H9 (cell line): ENCODE measurements at places on chromosomes 13 and 19.
A peak's percentile ranks its signal among the peaks of the same experiment; 100 is the strongest.

DNA sequence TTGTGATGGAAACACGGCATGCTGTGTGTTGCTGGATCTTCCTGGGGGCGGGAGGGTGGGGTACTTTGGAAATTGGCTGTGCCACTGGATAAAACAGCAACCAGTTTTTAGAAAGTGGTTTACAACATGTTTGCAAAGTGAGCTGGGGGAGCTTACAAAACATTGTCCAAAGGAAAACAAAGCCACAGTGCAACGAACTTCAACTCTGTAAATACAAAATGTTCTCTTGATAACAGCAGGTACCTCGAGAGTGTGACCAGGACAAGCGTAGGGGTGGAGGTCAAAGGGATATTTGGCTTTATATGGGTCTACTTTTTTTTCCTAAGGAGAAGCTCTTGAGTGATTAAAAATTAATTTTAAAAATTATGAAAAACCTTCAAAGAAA is 2.5 kb downstream of the IGSF23 start:
- H3K4me3 ChIP-seq = no peak overlapping the region
- no peak for DNase-seq
- H3K4me1 ChIP-seq = no peaks in the 10 kb centered on the region; the same call in 1 of the 2 replicates
- no peaks in the 10 kb centered on the region for H3K36me3 ChIP-seq
- no peaks in the 10 kb centered on the region for H3K27me3 ChIP-seq
- no peak overlapping the region for H3K27ac ChIP-seq

DNA sequence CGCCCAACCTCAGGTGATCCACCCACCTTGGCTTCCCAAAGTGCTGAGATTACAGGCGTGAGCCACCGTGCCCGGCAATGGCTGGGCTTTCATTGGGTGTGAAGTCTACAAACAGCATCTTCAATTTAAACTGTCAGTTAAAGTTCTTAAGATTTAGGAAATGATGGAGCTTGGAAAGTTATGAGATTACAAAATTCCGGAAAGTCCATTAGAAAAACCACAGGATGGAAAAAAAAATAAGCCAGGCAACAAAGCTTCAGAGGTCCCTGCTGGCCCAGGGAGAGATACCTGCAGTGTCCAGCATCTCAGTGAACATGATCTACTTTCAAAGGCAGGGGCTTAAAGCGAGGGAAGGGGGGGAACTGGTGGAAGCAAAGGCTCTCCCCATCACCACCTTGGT is 4.6 kb upstream of the ZNF587B start:
- H3K4me3 ChIP-seq = no peak overlapping the region; the same call in 2 of the 3 replicates
- peaks cover 16% of the 10 kb centered on the region; the same call in 2 of the 3 replicates for H3K36me3 ChIP-seq
- no peak overlapping the region for H3K27ac ChIP-seq
- DNase-seq = no peak

GRCh38 chr19:17553256-17553655 is 2.2 kb upstream of the COLGALT1 start:
- no peak overlapping the region for H3K4me3 ChIP-seq
- H3K27ac ChIP-seq = no peak overlapping the region
- no peaks in the 10 kb centered on the region for H3K36me3 ChIP-seq
- DNase-seq = peak; percentile 41
- no peaks in the 10 kb centered on the region; the same call in 1 of the 2 replicates for H3K4me1 ChIP-seq

DNA sequence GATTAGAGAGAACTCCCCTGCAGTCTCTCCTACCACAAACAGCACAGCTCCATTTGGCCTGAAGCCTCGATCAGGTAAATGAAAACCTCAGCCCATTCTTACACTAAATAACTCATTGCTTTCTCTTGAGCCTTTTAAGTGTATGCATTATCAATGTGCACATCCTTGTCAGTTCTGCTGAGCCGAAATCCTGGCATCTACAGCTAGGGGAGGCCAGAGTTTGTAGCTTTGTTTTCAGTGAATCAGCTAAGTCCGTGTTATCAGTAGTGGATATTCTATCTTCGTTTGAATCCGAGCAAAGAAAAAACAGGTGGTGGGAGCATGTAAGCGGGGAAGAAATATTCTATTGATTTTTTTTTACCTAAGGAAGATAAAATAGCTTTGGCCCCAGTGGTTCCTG is 84.4 kb downstream of the ESD start:
- no peak overlapping the region for H3K4me3 ChIP-seq
- no peaks in the 10 kb centered on the region for H3K27me3 ChIP-seq
- H3K36me3 ChIP-seq = no peaks in the 10 kb centered on the region; the same call in 2 of the 3 replicates
- H3K4me1 ChIP-seq = no peaks in the 10 kb centered on the region; the same call in 1 of the 2 replicates

DNA sequence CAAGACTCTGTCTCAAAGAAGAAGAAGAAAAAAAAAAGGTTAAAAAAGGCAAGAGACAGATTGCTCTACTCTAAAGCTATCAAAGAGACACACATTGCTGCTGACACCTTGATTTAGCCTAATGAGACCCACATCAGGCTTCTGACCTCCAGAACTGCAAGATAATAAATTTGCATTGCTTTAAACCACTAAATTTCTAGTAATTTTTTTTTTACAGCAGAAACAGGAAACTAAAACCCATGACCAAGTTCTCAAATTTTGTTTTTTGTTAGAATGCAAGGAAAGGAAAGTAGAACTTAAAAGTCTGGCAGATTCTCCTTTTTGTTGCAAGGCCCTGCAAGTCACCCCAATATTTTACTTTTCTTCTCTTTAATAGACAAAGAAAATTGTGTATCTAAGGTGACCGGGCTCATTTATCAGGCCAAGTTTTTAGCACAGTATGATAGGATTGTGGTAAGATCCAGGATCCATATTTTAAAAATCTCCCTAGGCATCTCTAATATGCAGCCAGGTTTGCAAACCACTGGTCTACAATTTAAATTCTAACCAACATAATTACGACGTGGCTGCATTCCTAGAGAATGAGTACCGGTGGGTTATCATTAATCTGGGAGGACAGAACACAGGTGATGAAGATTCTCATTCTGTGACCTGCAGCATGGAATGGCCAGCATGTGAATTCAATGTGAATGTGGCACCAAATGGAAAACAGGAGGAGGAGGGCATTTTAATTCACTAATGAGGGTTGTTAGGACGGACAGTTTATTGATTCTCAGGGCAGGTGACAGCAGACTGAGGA is 56.7 kb upstream of the MED4 start:
- no peaks in the 10 kb centered on the region for H3K27me3 ChIP-seq
- DNase-seq = no peak
- H3K4me3 ChIP-seq = no peak overlapping the region
- H3K4me1 ChIP-seq = no peaks in the 10 kb centered on the region; the same call in 1 of the 2 replicates
- H3K36me3 ChIP-seq = peaks cover 4% of the 10 kb centered on the region
- no peak overlapping the region for H3K27ac ChIP-seq

GRCh38 chr19:38706792-38707511 is 37.3 kb downstream of the CAPN12 start:
- no peaks in the 10 kb centered on the region for H3K27me3 ChIP-seq
- H3K4me1 ChIP-seq = no peaks in the 10 kb centered on the region
- H3K36me3 ChIP-seq = peaks cover 78% of the 10 kb centered on the region
- DNase-seq = peak; percentile 48

DNA sequence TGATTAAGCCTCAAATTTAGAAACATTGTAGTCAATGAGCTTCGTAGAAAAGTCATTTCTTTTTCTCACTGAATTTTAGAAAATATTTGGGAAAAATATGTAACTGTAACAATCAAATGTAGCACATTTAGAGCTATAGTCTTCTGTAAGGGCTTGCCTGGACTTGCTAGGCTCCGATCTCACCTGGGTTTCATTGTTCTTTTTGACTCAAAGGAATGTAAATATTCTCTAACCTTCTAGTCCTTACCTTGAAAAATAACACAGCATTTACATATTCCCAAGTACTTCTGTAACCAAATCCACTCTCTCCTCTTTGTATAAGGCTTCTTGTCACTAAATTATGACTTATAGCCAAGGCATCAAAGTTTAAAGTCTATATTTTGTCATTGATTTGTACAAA is 2.9 kb upstream of the UFM1 start:
- no peak for DNase-seq
- no peaks in the 10 kb centered on the region for H3K27me3 ChIP-seq

DNA sequence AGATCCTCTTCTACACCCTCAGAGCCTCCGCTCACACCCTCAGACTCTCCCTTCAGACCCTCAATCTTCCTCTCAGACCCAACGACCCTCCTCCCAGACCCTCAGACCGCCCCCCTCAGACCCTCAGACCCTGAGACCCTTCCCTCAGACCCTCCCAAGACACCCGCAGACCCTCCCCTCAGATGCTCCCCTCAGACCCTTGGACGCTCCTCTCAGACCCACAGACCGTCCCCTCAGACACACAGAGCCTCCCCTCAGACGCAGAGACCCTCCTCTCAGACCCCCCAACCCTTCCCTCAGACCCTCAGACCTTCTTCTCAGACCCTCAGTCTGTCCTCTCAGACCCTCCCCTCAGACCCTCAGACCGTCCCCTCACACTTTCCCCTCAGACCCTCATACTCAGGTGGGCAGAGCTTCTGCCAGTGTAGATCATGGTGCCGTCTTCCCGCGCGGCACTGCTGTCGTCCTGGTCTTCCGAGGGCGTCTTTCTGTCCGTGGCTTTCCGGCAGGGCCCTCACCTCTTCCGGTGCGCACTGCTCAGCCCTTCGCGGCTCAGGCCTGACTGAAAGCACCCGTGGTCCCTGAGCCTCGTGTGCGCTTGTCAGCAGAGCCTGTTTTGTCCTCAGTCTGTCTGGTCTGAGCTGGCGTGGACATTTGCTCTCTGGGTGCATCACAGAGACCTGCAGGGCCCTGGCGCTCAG is 18.9 kb upstream of the TFDP1 start:
- no peak overlapping the region for H3K27ac ChIP-seq
- H3K4me3 ChIP-seq = no peak overlapping the region
- H3K4me1 ChIP-seq = 0 out of 2 replicates have a peak, but pooled peaks cover 2% of the 10 kb centered on the region
- no peak for DNase-seq

DNA sequence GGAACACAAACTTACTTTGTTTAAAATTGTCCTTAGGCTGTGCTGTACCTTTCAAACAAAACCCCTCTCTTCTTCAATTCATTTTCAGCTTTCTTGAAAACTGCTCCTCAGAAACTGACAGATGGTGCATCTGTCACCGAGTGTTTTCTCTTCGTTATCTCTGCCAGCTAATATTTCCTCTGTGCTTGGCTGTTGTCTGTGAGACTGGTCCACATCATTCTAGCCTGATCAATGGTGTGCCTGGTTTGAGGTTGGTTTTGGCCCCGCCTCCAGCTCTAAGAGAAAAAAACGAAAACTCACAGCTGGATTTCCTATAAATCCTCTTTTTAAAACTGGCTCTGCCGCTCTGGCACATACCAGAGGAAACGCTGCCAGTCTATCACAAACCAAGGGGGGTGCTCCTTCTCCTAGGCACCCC is 79.7 kb downstream of the STARD13 start:
- H3K27me3 ChIP-seq = no peaks in the 10 kb centered on the region
- no peaks in the 10 kb centered on the region for H3K4me1 ChIP-seq
- no peak overlapping the region for H3K4me3 ChIP-seq
- DNase-seq = no peak
- no peak overlapping the region for H3K27ac ChIP-seq

- no peaks in the 10 kb centered on the region for H3K36me3 ChIP-seq
- DNase-seq = no peak
- H3K4me3 ChIP-seq = no peak overlapping the region
- no peaks in the 10 kb centered on the region for H3K4me1 ChIP-seq
Observed at GRCh38 chr13:67087527-67087926, 142.6 kb downstream of the PCDH9 start.

GRCh38 chr19:45772130-45772840 is 3.2 kb upstream of the SIX5 start:
- peaks cover 9% of the 10 kb centered on the region for H3K36me3 ChIP-seq
- no peaks in the 10 kb centered on the region for H3K4me1 ChIP-seq
- H3K27me3 ChIP-seq = no peaks in the 10 kb centered on the region
- H3K27ac ChIP-seq = no peak overlapping the region
- H3K4me3 ChIP-seq = peak overlapping the region; percentile 6; the same call in 2 of the 3 replicates

GRCh38 chr13:30685987-30686386 is 49.4 kb upstream of the ALOX5AP start:
- no peak for DNase-seq
- no peaks in the 10 kb centered on the region; the same call in 1 of the 2 replicates for H3K4me1 ChIP-seq
- no peaks in the 10 kb centered on the region for H3K36me3 ChIP-seq
- H3K4me3 ChIP-seq = no peak overlapping the region
- no peak overlapping the region for H3K27ac ChIP-seq
- no peaks in the 10 kb centered on the region for H3K27me3 ChIP-seq

- no peak for DNase-seq
- H3K4me3 ChIP-seq = no peak overlapping the region
- H3K36me3 ChIP-seq = no peaks in the 10 kb centered on the region
- no peaks in the 10 kb centered on the region for H3K27me3 ChIP-seq
Observed at GRCh38 chr13:106284358-106284757, 251.1 kb downstream of the EFNB2 start.

- H3K4me3 ChIP-seq = peak overlapping the region; percentile 81
- no peaks in the 10 kb centered on the region for H3K27me3 ChIP-seq
- H3K4me1 ChIP-seq = peaks cover 5% of the 10 kb centered on the region; the same call in 1 of the 2 replicates
Observed at GRCh38 chr19:41226053-41226873, 7.2 kb downstream of the AXL start.

- no peaks in the 10 kb centered on the region for H3K27me3 ChIP-seq
- H3K36me3 ChIP-seq = no peaks in the 10 kb centered on the region
- H3K27ac ChIP-seq = no peak overlapping the region
- no peak overlapping the region for H3K4me3 ChIP-seq
- no peak for DNase-seq
- H3K4me1 ChIP-seq = no peaks in the 10 kb centered on the region
Observed at GRCh38 chr13:22993148-22993547, 187.6 kb upstream of the SGCG start.

- H3K36me3 ChIP-seq = no peaks in the 10 kb centered on the region; the same call in 2 of the 3 replicates
- 0 out of 2 replicates have a peak, but pooled peaks cover 3% of the 10 kb centered on the region for H3K4me1 ChIP-seq
- H3K27ac ChIP-seq = no peak overlapping the region
- H3K4me3 ChIP-seq = no peak overlapping the region
- no peaks in the 10 kb centered on the region for H3K27me3 ChIP-seq
Observed at GRCh38 chr13:95704510-95704909, 27.6 kb downstream of the DNAJC3 start.

GRCh38 chr13:30743319-30744055 is 8.1 kb downstream of the ALOX5AP start:
- H3K27ac ChIP-seq = no peak overlapping the region
- no peaks in the 10 kb centered on the region; the same call in 1 of the 2 replicates for H3K4me1 ChIP-seq
- H3K4me3 ChIP-seq = no peak overlapping the region
- H3K27me3 ChIP-seq = no peaks in the 10 kb centered on the region

DNA sequence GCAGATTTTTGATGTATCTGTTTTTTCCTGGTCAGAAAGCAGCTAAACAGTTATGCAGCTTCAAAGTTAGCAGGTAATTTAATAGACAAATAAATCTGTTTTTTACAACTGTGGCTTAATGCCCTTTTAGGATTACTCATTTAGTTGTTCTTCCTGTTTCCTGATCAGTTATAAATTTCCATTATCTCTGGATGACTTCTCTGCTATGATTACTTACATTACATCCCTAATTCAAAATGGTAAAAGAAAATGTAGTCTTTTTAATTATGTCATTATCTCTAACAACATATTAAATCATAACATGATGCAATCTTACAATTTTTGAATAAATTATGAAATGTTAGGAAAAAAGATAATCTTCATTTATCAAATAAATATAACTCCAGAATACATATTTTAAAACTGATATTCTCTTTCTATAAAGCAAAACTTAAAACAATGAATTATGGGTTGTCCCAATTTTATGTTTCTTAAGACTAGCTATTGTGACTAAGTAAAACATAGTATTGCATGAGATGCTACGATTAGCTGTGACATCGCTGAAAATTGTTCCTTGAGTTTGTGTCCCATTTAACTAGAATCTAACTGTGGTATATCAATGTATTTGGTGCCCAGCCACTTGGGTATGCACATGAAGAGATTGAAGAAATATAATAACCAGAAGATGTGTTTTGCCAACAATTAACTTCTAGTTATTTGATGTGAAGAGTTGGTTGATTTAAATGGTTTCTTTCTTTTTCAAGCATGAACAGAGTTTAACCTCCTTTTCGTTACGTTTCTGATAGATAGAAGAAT is 605.3 kb upstream of the SPRY2 start:
- no peak overlapping the region for H3K4me3 ChIP-seq
- no peak for DNase-seq
- H3K27me3 ChIP-seq = no peaks in the 10 kb centered on the region
- no peaks in the 10 kb centered on the region for H3K36me3 ChIP-seq
- H3K27ac ChIP-seq = no peak overlapping the region
